Activated naive CD8-positive, alpha-beta T cell treated with anti-CD3 and anti-CD28 coated beads for 36 hours (primary cell): ENCODE measurements at places on chromosomes 6 and 20.

GRCh38 chr6:132235596-132236280, 165.5 kb downstream of the MOXD1 start:
- no peak for DNase-seq

DNA sequence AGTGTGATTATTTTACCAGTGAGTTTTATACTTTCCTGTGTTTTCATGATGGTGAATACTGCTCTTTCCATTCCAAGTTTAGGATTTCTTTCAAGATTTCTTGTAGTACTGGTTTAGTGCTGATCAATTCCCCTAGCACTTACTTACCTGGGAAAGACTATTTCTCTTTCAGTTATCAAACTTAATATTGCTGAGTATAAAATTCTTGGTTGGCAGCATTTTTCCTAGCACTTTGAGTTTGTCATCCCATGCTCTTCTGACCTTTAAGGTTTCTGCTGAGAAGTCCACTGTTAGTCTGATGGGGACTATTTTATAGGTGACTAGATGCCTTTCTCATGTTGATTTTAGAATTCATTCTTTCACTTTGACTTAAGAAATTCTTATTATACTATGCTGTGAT, 842.8 kb upstream of the CITED2 start:
- DNase-seq = no peak

DNA sequence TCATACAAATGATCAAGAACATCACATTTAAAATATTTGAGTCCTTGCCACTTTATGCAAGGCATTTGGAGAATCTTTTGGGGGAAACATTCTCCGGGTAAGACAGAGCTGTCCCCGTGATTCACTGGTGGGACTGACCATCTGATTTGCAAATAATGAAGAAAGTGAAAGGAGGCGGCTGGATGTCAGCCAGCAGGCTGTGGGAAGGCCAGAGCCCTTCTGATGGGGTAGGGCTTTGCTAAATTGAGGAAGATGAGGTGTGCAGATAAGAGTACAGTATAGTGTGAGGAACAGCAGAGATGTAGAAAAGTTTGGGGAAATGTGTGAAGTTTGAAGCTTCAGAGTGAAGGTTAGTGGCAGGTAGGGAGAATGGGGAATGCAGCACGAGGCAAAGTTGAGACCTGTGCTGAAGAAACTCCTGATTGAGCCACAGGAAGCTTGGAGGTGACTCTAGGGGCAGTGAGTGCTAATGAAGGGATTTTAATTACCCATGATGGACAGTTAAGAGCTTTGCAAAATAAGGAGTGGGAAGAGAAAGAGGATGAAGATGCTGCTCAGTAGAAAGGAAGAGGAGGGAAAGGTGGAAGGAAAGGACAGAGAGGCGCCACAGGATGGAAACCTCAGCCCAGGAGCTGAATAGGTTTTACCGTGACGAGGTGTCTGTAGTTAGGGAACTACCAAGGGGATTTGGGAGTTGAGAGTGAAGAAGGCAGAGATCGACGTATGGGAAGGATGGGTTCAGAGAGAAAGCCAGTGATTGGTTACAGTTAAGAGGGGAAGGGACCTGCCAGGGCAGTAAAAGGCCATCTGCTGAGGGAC, 68.7 kb downstream of the SNX9 start:
- DNase-seq = no peak

GRCh38 chr6:87900160-87900698, 147.4 kb upstream of the SPACA1 start:
- no peak for DNase-seq

- no peak for DNase-seq
Observed at GRCh38 chr6:148367411-148368024, 24.9 kb downstream of the SASH1 start.

- DNase-seq = no peak
Observed at GRCh38 chr6:157368359-157369049, 12.5 kb upstream of the ZDHHC14 start.

DNA sequence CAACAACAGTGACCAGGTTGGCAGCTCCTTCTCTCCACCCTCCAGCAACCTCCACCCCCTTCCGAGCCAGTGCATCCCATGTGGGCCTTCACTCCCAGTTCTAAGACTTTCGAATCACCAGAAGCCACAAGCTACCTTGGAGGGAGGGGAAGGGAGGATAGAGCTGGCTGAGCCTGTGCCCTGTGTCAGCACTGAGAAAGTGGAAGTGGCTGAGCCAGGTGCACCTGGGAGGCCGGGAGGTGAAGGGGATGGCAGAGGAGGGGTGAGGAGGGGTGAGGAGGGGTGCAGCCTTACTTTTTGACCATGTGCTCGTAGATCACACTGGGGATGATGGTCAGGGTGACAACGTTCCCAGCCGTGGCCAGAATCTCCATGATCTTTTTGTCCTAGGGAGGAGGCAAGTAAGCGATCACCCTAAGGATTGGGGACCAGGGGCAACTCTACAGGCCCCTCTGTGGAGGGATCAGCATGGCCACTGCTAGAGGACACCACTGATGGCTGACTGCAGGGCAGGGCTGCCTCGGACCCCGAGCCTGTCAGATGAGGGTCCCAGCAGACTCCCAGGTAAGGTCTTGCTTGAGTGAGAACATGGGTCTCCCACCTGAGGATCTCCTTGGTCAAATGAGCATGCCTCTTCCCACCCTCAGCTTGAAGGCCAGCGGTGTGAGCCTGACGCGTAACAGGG, 18.3 kb downstream of the SDCBP2 start:
- DNase-seq = no peak

GRCh38 chr20:17955302-17955701, 13.3 kb downstream of the SNX5 start:
- no peak for DNase-seq

GRCh38 chr6:168153553-168153952, 74.5 kb upstream of the FRMD1 start:
- no peak for DNase-seq

DNA sequence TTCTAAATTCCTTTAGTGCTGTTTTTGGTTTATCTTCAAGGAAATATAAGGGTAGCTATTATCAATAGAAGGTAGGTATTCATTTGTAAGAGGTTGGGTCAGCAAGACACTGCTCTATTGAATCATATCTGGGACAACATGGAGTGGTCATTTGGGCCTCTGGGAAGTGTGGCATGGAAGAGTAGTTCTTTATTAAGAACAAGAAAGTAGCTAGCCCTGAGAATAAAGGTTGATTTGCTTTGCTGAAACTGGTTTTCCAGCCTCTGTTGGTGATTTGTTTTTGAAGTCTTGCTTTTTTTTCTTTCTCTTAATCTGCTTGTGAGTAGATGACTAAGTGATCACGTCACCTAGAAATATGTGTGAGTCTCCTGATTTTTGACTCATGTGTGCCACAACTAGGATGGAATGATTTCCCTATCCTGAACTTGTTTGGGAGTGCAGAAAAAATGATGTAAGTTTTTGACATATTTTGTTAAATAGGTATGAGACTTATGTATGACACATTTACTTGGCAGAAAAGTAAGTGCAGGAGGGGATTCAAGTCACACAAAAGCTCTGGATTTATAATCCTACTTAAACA, 381.8 kb downstream of the CENPW start:
- no peak for DNase-seq

- no peak for DNase-seq
Observed at GRCh38 chr6:128474481-128474880, 45.9 kb downstream of the PTPRK start.

- DNase-seq = no peak
Observed at GRCh38 chr6:54813892-54814291, 32.7 kb upstream of the FAM83B start.

GRCh38 chr20:58198901-58199355, 29.5 kb downstream of the ANKRD60 start:
- no peak for DNase-seq
